Endothelial cell (in vitro differentiated cells): ENCODE measurements at places on chromosomes 16 and 17.
A peak's percentile ranks its signal among the peaks of the same experiment; 100 is the strongest.

GRCh38 chr17:79633993-79634813 is 23.4 kb upstream of the RBFOX3 start:
- H3K4me3 ChIP-seq = no peak overlapping the region
- peaks cover 6% of the 10 kb centered on the region for H3K27me3 ChIP-seq
- H3K27ac ChIP-seq = no peak overlapping the region
- H3K36me3 ChIP-seq = no peaks in the 10 kb centered on the region
- no peak for DNase-seq
- no peaks in the 10 kb centered on the region for H3K4me1 ChIP-seq

DNA sequence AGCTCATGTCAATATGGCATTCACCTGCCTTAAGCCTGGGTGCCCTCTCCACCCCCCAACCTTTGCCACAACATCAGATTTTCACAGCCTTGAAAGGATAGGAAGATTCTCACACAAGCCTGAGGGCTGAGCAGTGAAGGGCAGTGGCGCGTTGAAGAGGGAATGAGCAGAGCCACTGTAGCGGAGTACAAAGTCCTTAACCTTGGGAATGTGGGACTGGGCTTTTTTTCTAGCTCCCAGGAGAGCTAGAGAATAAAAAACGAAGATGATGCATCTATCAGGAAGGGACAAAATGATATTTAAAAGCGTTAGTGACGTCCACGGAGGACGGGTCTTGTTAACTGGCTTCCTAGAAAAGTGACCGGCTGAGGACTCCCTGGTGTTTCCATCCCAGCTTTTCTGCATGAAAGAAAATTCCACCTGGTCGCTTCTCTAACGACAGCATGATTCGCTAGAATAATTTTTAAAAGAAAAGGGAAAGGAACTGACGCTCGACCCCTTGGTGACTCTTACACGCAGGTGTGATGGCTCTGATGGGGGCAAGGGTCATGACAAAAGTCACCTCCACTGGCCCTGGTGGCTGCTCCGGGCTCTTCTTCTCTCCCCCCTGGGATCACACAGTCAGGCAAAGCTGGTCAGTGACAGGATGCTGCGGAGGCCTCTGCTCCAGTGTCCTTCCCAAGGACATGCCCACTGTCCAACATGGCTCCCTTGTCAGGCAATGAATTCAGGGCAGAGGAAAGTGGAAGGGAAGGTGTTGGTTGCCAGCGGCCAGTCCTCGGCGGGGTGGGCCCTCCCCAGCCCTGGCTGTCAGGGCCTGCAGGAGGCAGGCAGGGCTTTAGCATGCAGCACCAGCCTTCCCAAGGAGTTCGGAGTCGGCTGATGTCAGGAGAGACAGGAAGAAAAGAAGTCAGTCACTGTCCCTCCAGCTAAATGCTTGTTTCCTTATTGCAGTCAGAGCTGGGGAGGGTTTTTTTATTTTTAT is 58.4 kb upstream of the IRX3 start:
- peaks cover 9% of the 10 kb centered on the region for H3K27me3 ChIP-seq
- no peaks in the 10 kb centered on the region for H3K36me3 ChIP-seq
- no peak overlapping the region for H3K27ac ChIP-seq

GRCh38 chr17:74325376-74325742 is 667 bp upstream of the KIF19 start:
- peaks cover 30% of the 10 kb centered on the region for H3K4me1 ChIP-seq
- peak overlapping the region; percentile 73 for H3K4me3 ChIP-seq
- DNase-seq = peak; percentile 34
- H3K27ac ChIP-seq = peak overlapping the region; percentile 67

DNA sequence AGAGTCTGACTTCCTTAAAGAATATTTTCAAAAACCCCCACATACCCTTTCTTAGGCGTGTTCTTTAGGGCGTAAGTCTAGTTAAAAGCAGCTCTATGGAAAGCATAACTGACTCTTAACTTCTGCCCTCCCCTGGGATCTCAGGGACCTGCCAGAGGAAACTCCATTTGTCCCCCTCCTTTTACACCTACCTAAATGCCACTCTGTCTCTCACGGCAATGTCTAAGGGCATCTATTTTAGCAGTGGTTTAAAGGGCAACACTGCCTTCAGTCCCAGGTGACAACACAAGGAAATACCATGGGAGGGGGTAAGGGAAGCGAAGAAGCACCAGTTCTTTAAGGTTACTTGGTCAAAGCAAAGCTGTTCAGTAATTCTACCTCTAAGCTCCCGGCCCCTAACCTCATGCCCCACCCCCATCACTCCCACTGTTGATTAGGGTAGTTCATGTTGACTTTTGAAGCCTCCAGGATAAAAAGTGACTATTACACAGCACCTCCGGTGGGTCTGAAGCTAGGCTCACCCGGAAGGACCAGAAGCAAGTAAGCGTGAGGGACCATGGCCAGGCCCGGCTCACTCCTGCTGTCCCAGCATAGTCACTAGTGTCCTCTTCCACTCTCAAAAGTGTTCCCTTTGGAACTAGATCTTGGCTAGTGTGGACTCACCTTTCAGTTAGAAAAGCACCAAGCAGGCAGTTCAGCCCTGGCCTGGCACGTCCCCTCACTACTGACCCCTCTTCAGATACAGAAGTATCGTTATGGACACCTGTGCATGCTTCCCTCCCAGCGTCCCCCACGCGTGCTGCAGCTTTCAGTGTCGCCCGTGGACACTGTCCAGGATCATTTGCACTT is 47.1 kb downstream of the CYTH1 start:
- H3K27ac ChIP-seq = no peak overlapping the region
- peaks cover 5% of the 10 kb centered on the region for H3K27me3 ChIP-seq
- DNase-seq = no peak
- no peak overlapping the region for H3K4me3 ChIP-seq
- peaks cover 58% of the 10 kb centered on the region for H3K4me1 ChIP-seq
